ENCODE measurements at places on chromosomes 4 and X.

DNA sequence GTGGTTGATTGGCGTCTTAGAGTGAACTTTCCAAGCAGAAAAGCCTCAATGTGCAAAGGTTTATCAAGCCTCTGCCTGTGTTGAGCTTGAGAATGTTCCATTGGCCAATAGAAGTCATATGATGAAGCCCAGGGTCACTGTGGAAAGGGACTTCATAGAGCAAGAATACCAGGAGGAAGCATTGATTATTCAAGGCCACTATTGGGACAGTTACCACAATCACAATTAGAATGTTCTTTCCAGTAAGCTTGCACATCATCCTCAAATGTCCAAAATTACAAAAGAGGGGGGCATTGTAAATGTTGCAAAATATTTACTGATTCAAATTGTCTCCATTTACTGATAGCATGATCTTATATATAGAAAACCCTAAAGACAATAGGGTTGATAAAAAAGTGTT is 32.9 kb upstream of the NDP start:
- DNase-seq = no peak

DNA sequence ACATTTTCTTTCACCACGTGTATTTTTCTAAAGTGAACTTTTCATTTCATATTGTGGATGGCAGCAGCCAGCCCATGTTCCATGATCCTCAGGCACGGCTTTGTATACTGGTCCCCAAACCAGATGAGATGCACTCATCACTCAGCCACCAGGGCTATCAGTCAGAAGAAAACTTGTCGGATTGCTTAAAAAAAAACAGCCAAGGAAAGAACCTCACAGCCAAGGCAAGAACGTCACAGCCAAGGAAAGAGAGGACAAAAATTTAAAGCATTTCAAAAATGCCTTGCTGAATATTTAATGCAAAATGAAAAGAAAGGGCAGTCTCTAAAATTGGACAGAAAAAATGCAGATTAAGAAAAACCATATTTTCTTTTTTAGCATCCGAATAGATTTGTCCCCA is 333.3 kb downstream of the PDGFC start:
- no peak for DNase-seq

GRCh38 chr4:182219411-182220056 is 23.7 kb upstream of the TENM3 start:
- no peak for DNase-seq

DNA sequence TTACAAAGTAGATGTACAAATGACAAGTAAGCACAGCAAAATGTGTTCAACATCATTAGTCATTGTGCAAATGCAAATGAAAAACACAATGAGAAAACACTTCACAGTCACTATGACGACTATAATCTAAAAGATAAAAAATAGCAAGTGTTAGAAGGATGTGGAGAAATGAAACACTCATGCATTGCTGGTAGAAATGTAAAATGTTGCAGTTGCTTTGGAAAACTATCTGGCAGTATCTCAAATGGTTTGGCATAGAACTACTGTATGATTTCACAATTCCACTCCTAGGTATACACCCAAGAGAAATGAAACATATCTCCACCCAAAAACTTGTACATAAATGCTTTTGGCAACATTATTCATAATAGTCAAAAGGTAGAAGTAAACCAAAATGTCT is 459.7 kb upstream of the TRAM1L1 start:
- DNase-seq = no peak

DNA sequence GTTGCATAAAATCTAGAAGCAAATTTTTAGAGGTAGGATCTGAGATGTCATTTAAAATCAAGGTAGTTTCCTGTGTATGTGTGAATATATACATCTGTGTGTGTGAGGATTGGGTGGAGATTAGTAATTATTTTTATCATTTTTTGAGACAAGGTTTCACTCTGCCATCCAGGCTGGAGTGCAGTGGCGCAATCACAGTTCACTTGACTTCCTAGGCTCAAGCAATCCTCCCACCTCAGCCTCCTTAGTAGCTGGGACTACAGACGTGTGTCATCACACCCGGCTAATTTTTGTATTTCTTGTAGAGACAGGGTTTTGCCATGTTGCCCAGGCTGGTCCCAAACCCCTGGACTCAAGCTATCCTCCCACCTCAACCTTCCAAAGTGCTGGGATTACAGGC is 188.3 kb downstream of the RAPGEF2 start:
- DNase-seq = no peak

- no peak for DNase-seq
Observed at GRCh38 chr4:18894928-18895327, 873.4 kb upstream of the LCORL start.

DNA sequence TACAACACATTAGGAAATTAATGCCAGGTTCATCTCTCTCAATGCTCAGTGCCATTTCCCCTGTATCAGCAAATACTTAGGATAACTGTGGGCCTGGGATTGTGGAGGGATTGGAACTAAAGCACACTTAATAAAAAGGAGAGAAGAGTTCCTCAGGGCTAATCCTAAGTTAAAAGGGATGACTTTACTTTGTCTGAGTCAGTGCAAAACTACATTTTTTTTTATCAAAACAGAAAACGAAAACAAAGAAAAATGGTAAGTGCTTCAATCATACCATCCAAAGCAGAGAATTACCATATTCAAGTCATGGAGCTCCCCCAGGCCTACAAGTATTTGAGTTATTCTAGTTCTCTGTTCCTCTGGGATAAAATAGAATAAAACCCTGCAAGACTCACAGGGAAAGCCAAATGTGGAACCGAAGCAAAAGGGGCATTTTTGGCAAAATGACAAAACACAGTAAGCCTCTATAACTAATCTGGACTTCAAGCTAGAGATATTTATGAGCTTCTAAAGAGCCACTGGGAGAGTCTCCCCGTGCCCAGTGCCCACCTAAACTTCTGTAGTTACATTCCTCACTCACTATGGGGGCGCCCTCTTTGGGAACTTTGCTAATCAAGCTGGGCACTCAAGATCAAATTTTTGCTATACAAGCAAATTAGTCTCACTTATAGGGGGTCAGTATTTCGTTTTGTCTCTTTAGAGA is 53.4 kb downstream of the PALLD start:
- DNase-seq = no peak

DNA sequence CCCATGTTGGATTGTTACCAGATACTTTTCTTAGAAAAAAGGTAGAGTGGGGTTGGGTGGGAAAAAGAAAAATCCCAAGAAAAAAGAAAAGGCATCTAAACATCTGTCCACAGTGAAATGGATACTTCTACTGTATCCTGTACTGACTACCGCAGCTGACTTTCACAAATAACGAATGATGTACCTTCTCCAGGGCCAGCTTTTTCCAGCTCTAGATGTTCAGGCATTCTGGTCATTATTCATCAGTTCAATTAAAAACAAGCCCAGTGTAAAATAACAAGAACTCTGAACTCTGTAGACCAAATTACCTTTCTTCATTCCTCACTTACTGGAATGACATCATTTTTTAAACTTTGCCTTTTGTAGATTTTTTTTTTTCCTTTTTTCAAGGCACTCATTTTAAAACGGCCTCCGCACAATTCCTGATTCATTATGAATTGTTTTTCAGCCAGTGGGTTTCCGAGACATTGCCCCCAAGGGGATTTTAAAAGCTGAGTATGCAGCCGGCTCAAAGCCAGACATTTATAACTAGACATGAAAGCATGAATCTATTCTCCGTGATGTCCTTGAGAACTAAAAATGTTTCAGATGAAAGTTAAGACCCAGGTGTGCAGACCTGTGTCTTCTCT is 113.5 kb downstream of the PRKX start:
- DNase-seq = no peak

GRCh38 chr4:7335344-7336066 is 99.2 kb downstream of the PSAPL1 start:
- peak; percentile 12 for DNase-seq

GRCh38 chrX:123454712-123455431 is 270.8 kb downstream of the GRIA3 start:
- no peak for DNase-seq

DNA sequence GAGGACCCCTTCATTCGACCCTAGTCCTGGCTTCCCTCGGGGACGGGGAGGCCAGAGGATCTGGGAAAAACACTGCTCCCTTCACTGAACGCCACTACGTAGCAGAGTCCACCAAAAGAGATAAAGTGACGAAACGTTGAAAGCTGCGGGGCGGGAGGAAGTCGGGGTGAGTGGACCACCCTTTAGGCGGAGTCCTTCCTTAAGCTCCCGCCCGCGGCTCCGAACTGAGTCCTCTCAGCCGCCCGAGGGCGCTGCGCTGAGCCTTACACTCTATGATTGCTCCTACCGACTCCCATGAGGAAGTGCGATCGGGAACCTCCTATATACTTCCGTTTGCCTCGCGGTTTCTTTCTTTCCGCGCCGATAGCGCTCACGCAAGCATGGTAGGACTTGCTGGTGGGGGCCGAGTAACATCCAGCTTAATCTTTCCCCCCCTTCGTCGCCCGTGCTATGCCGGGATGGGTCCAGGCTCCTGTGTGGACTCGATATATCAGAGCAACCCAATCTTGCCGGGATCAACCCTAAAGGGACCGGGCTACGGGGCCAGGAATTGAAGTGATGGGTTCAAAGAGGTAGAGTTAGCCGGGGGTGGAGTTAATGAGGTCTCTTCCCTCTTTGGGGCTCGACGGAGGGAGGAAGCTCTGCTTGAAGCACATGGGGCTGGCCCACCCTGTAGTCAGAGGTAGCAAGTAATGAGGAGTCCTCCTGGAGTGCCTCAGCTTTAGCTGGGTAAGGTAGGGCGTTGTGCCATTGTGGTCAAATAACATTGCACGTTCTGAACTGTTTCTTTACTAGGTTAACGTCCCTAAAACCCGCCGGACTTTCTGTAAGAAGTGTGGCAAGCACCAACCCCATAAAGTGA is at the start of gene RPL36A:
Gene RPL36A (plus strand): TSS at position 348 of the 862 bp plus-strand sequence. CDS start 33 bp downstream, at position 381.
- peak; percentile 32 for DNase-seq

DNA sequence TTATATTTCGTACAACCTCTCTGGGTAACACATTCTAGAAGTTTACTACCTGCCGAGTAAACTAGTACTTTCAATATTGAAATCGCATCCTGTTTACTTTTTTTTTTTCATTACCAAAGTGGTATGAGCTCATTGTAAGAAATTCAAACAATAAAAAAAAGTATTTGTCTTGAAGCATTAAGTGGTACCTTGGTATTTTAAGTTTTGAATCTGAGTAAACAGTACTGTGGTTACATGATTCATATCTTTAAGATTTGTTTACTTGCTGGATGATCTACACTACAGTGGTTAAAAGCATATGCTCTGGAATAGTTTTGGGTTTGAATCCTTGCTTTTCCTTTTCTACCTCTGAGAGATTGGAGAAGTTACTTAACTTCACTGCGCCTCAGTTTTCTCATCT is 3.8 kb upstream of the MMGT1 start:
- no peak for DNase-seq

DNA sequence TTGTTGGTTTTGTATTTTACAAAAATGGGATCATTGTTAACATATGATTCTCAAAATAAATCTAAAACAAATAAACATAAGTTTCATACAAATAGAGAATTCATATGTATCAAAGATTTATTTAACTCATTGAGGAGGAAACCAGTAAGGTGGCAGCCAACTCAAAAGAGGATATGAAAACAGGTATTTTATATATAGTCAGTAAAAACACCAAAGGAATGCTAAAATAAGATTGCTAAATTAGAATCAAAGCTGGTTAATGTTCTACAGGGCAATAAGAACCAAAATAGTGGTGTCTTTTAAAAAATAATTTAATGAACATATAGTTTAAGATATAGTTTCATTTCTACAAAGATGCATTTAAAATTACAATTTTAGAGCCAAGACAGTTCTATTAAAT is 23.1 kb downstream of the XKRX start:
- no peak for DNase-seq

DNA sequence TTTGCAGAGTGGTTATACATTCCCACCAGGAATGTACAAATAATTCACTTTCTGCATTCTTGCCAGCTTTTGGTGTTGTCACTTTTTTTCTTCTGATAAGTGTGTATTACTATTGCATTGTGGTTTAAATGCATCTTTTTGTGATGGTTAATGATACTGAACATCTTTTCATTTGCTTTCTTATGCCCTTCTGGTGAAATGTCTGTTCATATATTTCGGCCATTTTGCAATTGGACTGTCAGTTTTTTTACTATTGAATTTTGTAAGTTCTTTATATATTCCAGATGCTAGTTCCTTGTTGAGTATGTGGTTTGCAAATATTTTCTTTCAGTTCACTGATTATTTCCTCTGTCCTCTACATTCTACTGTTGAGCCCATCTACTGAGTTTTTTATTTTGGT is 19.4 kb upstream of the BMP2K start:
- no peak for DNase-seq

DNA sequence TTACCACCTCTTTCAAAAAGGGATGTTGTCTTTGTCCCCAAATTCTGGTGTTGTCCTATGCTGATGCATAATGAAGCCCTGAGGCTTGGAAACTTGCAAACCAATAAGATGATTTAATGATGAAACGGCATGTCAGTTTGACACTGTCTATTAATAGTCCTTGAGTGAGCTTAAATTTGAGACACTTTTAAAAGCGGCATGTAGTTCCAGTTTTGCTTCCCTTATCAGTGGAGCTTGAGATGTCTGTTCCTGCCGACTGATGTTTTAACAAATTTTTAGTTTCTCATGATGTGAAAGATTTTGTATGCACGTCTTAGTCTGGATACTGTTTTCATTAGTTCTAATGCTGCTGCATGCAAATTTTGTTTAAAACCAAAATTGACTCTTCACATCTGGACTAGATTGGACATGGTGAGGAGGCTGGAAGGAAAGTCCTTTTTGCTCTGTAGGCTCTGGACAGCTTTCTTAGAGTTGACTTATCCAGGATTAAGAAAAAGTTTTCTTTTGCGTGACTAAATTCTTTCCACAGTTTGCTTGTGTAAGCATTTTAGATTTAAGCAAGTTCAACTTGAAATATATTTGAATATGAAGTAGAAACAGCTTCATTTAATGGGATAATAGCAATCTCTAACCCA is 11.7 kb downstream of the C1GALT1C1 start:
- no peak for DNase-seq

GRCh38 chr4:185138161-185138560 is 4.9 kb upstream of the SLC25A4 start:
- no peak for DNase-seq

GRCh38 chr4:117084866-117085701 is at the start of gene TRAM1L1:
TRAM1L1 (minus strand) TSS chr4:117085576; CDS start chr4:117085393, 183 bp downstream.
- DNase-seq = no peak
